Mucosa of descending colon (tissue), 3 donors: ENCODE measurements at places on chromosomes 16 and 17. TPM values are rescaled to one million over a fixed set of nuclear protein-coding genes. Genes with fewer than 3 reads are reported as not detected.

The SGCA gene
- total RNA-seq: 30.7 TPM

The TSPAN10 gene
- 0.41 TPM for total RNA-seq

The KRT13 gene
- total RNA-seq: not detected

The RAB40C gene
- 40.1 TPM for total RNA-seq

The MYCBPAP gene
- total RNA-seq: 3.4 TPM

The C17orf50 gene
- total RNA-seq: not detected

The KRTAP4-1 gene
- total RNA-seq: not detected

The GAST gene
- not detected for total RNA-seq

The TAT gene
- 0.51 TPM for total RNA-seq
